ENCODE measurements at places on chromosomes 7 and 10. TPM values are rescaled to one million over a fixed set of nuclear protein-coding genes. Genes with fewer than 3 reads are reported as not detected.
A peak's percentile ranks its signal among the peaks of the same experiment; 100 is the strongest.

- no peak for DNase-seq
These were observed 220.2 kb upstream of the TBX20 start for GRCh38 chr7:35474100-35474499.

The PSTK gene
- 7.7 TPM for total RNA-seq

The AFAP1L2 gene
- 5.7 TPM for total RNA-seq

DNA sequence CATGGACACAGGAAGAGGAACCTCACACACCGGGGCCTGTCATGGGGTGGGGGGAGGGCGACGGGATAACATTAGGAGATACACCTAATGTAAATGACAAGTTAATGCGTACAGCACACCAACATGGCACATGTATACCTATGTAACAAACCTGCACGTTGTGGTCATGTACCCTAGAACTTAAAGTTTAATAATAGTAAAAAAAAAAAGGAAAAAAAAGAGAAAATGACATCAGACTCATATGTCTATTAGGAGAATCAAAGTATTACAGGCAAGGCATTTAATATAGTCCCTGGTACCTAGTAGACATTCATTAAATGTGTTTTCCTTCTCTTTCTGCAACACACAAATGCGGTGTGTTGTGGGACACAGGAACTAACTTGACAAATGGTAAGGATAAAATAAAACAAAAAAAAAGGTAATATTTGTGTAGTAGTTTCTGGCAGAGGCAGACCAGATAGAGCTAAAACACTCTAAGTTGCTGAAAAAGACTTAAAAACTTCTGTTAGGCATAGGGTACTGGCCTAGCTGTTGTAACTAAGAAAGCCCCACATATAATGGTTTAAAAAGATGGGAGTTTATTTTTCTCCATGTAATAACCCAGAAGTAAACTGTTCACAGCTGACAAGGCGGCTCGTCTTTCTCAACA lies 68.8 kb downstream of the NAMPT start:
- no peak for DNase-seq

GRCh38 chr7:127396184-127396583 lies 3.7 kb upstream of the ZNF800 start:
- no peak for DNase-seq

GRCh38 chr7:66539264-66539623 lies 89.4 kb upstream of the KCTD7 start:
- DNase-seq = no peak

GRCh38 chr7:143073556-143073955 lies 21.4 kb downstream of the OR6V1 start:
- no peak for DNase-seq

DNA sequence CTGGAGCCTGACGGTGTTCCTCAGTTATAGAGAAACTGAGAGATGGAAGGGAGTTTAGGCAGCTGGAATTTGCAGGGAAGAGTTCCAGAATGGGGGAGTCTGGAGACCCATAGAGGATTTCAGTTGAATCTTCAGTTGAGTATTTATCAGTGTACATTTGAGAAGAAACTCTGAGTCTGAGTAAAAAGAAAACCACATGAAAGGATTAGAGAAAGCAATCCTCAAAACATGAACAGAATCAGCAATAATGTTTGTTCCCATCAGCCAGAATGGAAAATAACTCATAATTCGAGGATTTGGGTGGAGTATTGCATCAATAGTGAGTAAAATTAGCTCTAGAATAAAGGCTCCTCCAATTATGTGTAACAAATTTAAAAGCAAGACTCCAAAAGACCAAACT lies 130.0 kb upstream of the AHR start:
- no peak for DNase-seq

DNA sequence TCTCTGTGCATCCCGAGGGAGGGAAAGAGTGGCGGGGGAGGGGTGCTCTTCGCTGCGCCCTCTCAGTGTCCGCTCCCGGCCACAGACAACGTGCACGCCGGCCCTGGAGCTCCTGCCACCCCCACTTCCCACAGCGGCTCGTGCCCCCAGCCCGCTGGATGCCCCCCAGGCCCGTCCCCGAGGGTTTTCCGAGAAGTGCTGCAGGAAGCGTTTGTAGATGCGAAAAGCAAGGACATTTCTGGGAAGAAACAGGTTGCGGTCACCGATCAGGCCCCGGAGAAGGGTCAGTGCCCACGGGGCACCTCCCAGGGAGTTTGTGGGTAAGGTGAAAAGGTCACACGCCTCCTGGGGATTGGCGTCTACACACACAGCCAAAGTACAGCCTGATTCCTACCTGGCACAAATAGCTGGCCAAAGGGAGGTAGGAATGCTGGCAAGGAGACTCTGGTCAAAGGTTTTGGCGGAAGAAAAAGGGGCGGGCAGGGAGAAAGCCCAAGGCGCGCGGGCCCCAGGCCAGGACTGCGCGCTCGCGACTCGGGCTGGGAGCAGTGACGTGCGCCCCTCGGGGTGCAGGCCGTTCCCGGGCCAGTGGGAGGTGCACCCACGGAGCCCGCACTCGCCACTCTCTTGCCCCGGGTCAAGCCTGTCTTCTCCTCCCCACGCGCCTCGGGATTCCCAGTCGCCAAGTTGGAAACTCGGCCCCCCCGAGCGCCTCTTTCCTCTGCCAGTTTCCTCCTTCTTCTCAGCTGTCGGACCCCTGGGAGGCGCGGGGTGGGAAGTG lies 1.5 kb upstream of the NRP1 start:
- DNase-seq = peak; percentile 29

GRCh38 chr10:44439239-44439957 lies 54.5 kb upstream of the CXCL12 start:
- no peak for DNase-seq

- no peak for DNase-seq
These were observed 56.3 kb upstream of the PNLIP start for GRCh38 chr10:116489460-116489859.

The CDK1 gene
- 41.9 TPM for total RNA-seq

DNA sequence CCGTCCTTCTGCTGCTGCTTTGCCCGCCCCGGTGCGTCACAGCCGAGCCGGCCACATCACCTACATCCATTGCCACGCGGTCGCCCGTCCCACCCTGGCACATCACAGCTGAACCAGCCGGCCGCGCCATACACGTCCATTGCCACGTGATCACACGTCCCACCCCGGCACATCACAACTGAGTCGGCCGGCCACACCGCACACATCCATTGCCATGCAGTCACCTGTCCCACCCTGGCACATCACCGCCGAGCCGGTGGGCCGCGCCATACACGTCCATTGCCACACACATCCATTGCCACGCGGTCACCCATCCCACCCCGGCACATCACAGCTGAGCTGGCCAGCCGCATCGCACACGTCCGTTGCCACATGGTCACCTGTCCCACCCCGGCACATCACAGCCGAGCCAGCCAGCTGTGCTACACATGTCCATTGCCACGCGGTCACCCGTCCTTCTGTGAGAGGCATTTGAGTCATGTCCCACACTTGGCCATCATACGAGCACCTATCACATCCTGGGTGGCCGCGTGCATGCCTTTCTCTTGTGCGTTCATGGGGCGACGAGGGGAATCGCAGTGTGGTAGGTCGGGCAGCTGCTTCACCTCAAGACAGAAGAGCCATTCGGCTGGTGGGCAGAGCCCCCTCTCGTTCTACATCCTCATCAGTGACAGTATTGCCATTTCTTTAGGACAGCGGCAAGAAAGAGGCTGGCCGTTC lies 58.6 kb downstream of the JAKMIP3 start:
- DNase-seq = no peak

DNA sequence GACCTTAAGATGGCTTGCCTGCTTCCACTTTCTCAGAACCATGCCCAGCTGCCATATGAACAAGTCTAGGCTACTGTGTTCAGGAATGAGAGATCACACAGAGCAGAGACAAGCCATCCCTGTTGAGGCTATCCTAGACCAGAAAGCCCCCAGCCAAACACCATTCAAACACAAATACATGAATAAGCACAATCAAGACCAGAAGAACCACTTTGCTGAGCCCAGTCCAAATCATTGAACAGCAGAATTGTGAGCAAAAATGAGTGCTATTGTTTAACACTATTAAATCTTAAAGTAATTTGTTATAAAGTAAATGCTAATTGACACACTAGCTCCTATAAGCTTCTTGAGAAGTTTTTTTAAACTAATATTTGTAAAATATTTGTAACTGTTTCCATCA lies 79.0 kb upstream of the LYZL1 start:
- no peak for DNase-seq

- DNase-seq = no peak
These were observed at the start of gene MGAM2 for GRCh38 chr7:142111499-142111898. Gene MGAM2, plus strand, starts transcription at chr7:142111718. Its CDS starts 5,156 bp downstream, at chr7:142116874.

DNA sequence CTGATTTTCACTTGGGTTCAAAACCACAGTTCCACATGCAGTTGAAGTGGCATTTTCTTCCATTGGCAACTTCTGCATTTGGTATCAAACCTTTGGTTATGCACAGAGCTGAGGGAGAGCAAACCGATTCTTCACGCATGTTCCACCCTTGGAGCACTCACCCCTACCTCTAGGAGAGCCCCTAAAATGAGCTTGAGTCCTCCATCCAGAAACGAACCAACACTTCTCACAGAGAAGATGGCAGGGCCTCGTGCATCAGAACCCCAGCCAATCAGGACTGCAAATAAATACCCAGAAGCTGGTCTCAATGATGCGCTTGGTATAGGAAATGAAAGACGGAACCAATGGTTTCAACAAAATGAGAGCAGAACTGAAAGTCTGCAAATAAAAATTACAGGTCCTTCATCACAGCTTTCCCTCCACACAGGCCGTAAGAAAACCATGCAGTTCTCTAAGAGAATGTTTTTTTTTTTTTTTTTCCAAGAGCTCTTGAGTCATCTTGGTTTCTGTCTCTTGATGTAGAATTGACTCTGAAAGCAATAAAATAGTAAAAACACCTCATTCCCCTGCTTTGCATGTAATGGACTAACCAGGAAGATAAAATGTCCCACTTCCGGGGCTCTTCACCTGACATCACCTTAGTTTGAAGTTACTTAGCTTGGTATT lies 23.9 kb downstream of the KLF6 start:
- no peak for DNase-seq

Measured in mesothelial cell of epicardium (in vitro differentiated cells).